ENCODE measurements at places on chromosomes 4 and X.

GRCh38 chr4:139884438-139884837 is 218.8 kb downstream of the MGST2 start:
- DNase-seq, result no peak

DNA sequence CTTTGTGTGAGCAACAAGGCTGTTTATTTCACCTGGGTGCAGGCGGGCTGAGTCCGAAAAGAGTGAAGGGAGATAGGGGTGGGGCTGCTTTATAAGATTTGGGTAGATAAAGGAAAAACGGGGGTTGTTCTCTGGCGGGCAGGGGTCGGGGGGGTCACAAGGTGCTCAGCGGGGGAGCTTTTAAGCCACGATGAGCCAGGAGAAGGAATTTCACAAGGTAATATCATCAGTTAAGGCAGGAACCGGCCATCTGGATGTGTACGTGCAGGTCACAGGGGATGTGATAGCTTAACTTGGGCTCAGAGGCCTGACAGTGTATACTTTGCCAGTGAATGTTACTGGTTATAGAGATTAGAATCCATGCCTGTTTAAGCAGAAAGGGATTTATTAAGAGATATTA is 19.7 kb upstream of the SPCS3 start:
- no peak for DNase-seq

GRCh38 chrX:1480082-1480785 is 27.5 kb upstream of the ASMTL start:
- DNase-seq, result peak; percentile 10

- no peak for DNase-seq
Measured at GRCh38 chrX:30892591-30892990, 3.5 kb upstream of the TAB3 start.

GRCh38 chr4:77127837-77128621 is 29.0 kb upstream of the CCNG2 start:
- no peak for DNase-seq

GRCh38 chr4:70703619-70704214 is 15.4 kb downstream of the UTP3 start:
- DNase-seq, result no peak

GRCh38 chr4:141126769-141127168 is 6.5 kb downstream of the RNF150 start:
- DNase-seq, result no peak

DNA sequence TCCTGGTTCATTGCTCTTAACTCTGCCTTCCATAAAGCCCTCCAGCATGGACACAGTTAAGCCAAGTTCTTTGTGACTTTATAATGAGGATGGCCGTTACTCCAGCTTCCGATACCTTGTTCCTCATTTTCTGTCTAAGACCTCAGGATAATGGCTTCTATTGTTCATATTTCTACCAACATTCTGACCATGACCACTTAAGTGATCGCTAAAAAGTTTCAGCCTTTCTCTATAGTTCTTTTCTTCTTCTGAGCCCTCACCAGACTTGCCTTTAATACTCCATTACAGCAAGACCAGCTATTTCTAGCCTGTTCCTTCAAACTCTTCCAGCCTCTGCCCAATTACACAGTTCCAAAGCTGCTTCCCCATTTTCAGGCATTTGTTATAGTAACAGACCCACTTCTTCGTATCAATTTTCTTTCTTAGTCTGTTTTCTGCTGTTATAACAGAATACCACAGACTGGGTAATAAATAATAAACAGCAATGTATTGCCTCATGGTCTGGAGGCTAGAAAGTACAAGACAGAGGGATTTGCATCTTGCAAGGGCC is 12.3 kb downstream of the RNF175 start:
- DNase-seq, result no peak
